ENCODE measurements at places on chromosomes 4 and X.

GRCh38 chrX:31656013-31656412, 584.2 kb upstream of the FTHL17 start:
- DNase-seq, result no peak

- DNase-seq, result no peak
These were observed 1.5 kb downstream of the ZNF718 start for GRCh38 chr4:125833-126232.

- DNase-seq, result no peak
These were observed 637 bp downstream of the MAMLD1 start for GRCh38 chrX:150363561-150364346.

DNA sequence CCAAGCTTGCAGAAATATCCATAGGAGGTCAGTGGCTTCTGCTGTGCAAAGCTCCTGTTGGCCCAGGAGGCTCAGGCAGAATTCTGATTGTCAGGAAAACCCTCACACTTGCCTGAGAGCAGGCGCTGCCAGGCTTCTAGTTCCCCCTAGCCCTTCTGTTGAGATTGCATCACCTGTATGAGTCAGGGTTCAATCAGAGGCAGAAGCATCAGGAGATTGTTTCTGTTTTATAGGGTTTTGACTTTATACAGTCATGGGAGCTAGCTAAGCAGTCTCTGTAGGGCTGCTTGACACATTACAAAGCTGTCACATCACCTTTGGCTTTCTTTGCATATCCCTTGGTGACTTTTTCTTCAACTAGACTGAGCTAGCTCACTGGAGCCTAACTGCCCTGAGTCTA, 27.8 kb downstream of the DIPK2B start:
- no peak for DNase-seq

DNA sequence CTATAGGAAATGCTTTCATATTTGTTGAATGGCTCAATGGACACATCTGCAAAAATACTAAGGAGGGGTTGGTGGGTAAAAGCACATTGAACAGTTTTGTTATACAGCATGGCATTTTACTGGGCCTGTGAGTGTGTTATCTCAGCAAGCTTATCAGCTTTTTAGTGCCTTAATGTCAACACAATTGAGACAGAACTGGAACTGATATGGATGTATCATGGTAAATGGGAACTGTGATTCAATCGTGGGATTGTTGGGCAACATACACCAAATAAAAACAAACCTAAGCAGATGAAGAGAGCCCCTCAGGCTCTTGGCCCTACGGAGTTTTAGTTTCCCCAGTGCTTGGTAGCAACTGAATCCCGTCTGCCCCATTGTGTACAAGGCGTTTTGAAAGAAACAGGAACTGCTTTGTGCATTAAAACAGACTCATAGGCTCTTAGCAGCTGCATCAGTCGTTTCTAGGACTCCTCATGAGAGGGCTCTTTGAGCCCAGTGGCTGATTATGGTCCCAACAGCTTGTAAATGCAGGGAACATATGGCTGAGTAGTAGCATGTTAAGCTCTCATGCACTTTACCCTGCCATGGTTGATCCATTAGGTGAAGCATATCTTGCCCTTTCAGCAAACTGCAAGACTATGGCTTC, 7.3 kb downstream of the GPR119 start:
- DNase-seq, result no peak

DNA sequence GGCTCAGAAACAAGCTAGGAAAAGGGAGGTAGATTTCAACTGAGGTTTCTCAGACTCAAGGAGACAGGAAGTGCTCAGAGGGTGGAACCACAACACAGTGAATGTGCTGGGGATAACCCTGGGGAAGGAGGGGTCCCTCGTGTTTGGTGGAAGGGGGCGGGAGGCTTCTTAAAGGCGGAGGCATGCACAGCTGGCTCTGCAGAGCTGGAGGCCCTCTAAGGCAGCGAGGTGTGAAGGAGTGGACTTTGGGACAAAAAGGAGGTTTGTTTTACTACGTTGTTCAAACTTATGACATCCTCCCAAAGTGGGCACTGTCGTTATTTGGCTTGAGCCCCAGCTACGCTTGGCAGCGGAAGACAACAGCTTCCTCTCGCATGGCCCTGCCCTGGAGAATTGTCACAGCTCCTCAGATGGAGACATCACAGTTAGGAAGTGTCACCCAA, 21.7 kb upstream of the MTM1 start:
- no peak for DNase-seq

DNA sequence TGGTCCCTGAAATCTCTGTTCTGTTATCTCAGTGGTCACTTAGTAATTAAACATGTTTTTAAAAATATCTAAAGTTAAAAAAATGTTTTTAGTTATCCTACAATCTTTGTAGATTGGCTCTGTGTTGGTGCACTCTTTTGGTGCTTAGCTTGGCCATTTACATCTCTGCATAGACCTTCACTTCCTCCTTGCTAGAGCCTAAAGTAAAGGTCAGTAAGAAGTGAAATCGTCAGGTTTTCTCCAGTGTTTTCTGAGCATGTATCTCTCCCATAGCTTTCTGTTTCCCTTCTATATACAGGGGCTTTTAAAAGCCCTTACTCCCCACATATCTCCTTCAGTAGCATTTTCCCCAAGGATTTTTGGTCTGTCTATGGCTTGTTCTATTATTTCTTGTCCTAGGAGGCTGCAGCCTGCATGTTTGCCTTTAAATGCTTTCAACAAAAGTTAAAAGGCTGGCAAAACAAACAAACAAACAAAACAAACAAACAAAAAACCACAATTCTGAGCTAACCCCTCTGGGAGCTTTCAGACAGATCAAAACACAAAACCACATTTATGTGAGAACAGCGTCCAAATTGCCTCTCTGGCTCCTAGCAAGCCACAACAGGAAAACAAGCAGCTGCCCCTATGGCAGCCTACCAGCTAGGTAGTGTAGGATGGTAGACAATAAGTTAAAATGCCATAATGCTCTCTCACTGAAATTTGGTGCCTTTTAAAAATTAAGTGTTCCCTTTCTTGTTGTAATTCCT, 27.3 kb upstream of the GPRASP2 start:
- no peak for DNase-seq

- no peak for DNase-seq
These were observed 133.8 kb upstream of the TACR3 start for GRCh38 chr4:103853627-103854026.

- DNase-seq, result no peak
These were observed 47.0 kb upstream of the ARSJ start for GRCh38 chr4:114026447-114026846.

DNA sequence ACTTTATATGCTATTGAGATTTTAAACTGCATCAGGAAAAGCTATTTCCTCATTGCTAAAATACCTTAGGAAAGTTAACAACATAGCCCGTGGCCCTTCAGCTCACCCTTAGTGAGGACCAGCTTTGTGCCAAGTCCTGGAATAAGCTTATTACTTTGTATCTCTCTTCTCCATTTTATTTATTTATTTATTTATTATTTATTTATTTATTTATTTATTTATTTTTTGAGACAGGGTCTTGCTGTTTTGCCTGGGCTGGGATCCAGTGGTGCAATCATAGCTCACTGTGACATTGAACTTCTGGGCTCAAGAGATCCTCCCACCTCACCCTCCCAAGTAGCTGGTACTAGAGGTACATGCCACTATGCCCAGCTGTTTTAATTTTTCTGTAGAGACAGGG, 6.3 kb downstream of the RHOXF1 start:
- no peak for DNase-seq

- DNase-seq, result no peak
These were observed 509.0 kb downstream of the PCDH19 start for GRCh38 chrX:99901091-99901490.

DNA sequence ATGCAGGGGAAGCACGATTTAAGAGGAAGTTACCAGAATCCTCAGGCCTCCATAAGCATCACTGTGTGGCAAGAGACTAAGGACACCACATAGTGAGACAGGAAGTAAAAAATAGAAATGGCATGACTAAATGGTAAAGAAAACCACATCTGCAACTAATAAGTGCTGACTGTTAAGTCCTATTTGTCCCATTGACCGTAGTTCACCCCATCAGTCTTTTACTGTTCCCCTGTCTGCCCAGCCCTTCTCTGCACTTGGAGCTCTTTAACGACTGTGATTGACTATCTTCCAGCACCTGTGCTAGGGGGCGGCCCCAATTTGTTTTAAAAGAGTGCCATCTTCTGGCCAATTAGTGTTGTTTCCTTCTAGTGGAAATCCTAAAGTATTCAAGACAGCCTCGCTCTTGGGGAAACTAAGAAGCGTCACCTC, 94.2 kb downstream of the MAOA start:
- peak; percentile 2 for DNase-seq
